ENCODE measurements at places on chromosomes 4 and X. TPM values are rescaled to one million over a fixed set of nuclear protein-coding genes. Genes with fewer than 3 reads are reported as not detected.

Gene MAGIX
- total RNA-seq: 1.7 TPM

Gene PWWP3B
- not detected for total RNA-seq

Gene MBNL3
- total RNA-seq: 55.3 TPM

Gene BEX2
- 16.8 TPM for total RNA-seq

Gene MAML3
- 5.6 TPM for total RNA-seq

Gene AGTR2
- total RNA-seq: not detected

Gene SLITRK4
- 0.65 TPM for total RNA-seq

Gene ITGB1BP2
- 2.2 TPM for total RNA-seq

Gene EDNRA
- total RNA-seq: not detected

Gene SPANXA1
- total RNA-seq: not detected

Gene LRIT3
- total RNA-seq: not detected

Gene TCEAL2
- total RNA-seq: not detected

Gene L1CAM
- total RNA-seq: not detected

Gene ANXA3
- 1.2 TPM for total RNA-seq

Gene MAB21L2
- not detected for total RNA-seq

Gene AFF2
- total RNA-seq: 0.24 TPM

Gene SPACA5B
- total RNA-seq: not detected

Gene HTR2C
- not detected for total RNA-seq

Gene RIPPLY1
- not detected for total RNA-seq
